Tibial nerve (tissue), 4 donors: ENCODE measurements at places on chromosomes 5 and 9. TPM values are rescaled to one million over a fixed set of nuclear protein-coding genes. Genes with fewer than 3 reads are reported as not detected.

The KIAA0825 gene
- total RNA-seq: 9.2 TPM

The NR2F1-AS1 gene
- total RNA-seq: 38.4 TPM

The TYRP1 gene
- not detected for total RNA-seq

The ZNF354C gene
- 9.9 TPM for total RNA-seq

The C5orf58 gene
- not detected for total RNA-seq

The RHOBTB3 gene
- 173 TPM for total RNA-seq

The ZNF622 gene
- total RNA-seq: 24.7 TPM

The NR2F1 gene
- total RNA-seq: 70.0 TPM

The EQTN gene
- total RNA-seq: not detected

The FOXD4L3 gene
- total RNA-seq: not detected

The POLE3 gene
- 22.2 TPM for total RNA-seq

The MARCHF6 gene
- 99.4 TPM for total RNA-seq

The TMEM267 gene
- 12.7 TPM for total RNA-seq

The SELENOP gene
- 924 TPM for total RNA-seq

The TAF11L14 gene
- not detected for total RNA-seq

The LECT2 gene
- total RNA-seq: not detected

The MLANA gene
- total RNA-seq: not detected

The CCNI2 gene
- not detected for total RNA-seq

The SHISAL2B gene
- total RNA-seq: not detected

The CARTPT gene
- not detected for total RNA-seq
